ENCODE measurements at places on chromosomes 13 and 19.
A peak's percentile ranks its signal among the peaks of the same experiment; 100 is the strongest.

GRCh38 chr13:79918620-79919019, 422.3 kb downstream of the SPRY2 start:
- ATAC-seq: no peak

GRCh38 chr19:14497228-14497921, 1.4 kb upstream of the GIPC1 start:
- ATAC-seq: no peak

- peak; percentile 4 for ATAC-seq
Measured at GRCh38 chr19:47274891-47275761, 441 bp downstream of the INAFM1 start.

- no peak for ATAC-seq
Measured at GRCh38 chr19:23525276-23525852, 130.1 kb upstream of the ZNF91 start.
